Mesothelial cell of epicardium (in vitro differentiated cells): ENCODE measurements at places on chromosomes 6 and 20. TPM values are rescaled to one million over a fixed set of nuclear protein-coding genes. Genes with fewer than 3 reads are reported as not detected.

DNA sequence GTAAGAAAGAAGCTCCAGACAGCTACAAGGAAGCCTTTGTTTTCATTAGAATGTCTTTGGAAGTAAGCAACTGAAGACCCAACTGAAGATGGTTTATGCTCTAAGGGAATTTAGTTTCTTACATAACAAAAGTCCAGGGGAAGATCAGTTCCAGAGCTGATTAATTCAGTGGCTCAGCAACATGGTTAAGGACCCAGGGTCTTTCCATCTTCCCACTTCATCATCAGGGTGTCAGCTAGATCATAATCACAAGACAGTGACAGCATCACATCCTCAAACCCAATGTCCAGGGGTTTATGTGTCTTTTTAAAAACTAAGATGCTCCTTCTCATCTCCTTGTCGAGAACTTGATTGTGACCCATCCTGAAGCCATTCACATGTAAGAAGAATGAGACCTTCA lies 119.7 kb upstream of the PRDM1 start:
- H3K27ac ChIP-seq, result no peak overlapping the region
- peaks cover 9% of the 10 kb centered on the region for H3K4me1 ChIP-seq
- no peak for DNase-seq
- no peaks in the 10 kb centered on the region for H3K36me3 ChIP-seq

The TRIM26 gene
- total RNA-seq, result 55.4 to 58.3 TPM (median 56.9 TPM) in 3 replicates

DNA sequence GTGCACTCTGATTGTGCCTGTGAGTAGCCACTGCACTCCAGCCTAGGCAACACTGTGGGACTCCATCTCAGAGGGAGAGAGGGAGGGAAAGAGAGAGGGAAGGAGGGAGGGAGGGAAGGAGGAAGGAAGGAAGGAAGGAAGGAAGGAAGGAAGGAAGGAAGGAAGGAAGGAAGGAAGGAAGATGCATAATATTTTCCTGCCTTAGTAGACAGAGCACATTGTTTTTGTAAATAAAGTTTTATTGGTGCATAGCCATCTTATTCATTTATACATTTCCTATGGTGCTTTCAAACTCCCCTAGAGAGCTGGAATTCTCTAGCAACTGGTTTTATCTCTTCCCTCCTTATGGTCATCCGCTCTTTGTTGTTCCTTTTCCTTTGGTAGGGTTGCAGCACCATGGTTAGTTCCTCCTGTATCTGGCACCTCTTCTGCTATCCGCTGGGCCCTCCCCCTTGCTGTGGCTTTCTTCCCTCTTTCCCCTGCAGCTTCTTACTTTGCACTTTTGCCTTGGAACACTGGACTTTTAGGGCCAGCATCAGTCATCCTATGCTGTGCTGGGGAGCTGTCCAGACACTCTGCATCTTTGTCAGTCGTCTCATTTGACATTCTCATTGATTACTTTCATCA lies 20.2 kb downstream of the GPR6 start:
- H3K27ac ChIP-seq, result no peak overlapping the region
- no peaks in the 10 kb centered on the region for H3K36me3 ChIP-seq
- DNase-seq, result no peak
- no peak overlapping the region for H3K4me3 ChIP-seq

DNA sequence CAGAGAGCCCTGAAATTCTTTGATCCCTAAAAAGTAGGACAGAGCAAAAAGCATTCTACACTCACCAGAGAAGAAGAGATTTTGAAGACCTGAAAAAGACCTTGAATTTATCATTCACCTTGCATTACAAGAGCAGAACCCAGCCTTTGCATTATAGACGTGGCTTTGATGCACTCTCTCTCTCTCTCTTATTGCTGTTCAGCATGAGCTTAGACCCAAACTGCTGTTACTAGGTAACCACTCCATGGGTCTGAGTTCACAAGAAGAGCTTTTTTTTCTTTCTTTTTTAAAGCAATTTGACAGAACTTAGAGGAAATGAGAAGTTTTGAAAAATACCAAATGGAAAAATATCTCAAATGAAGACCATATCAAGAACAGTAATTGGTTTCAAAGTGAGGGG lies 44.4 kb downstream of the COL9A1 start:
- H3K27me3 ChIP-seq, result peaks cover 29% of the 10 kb centered on the region
- H3K27ac ChIP-seq, result no peak overlapping the region
- no peaks in the 10 kb centered on the region for H3K4me1 ChIP-seq
- H3K36me3 ChIP-seq, result no peaks in the 10 kb centered on the region

DNA sequence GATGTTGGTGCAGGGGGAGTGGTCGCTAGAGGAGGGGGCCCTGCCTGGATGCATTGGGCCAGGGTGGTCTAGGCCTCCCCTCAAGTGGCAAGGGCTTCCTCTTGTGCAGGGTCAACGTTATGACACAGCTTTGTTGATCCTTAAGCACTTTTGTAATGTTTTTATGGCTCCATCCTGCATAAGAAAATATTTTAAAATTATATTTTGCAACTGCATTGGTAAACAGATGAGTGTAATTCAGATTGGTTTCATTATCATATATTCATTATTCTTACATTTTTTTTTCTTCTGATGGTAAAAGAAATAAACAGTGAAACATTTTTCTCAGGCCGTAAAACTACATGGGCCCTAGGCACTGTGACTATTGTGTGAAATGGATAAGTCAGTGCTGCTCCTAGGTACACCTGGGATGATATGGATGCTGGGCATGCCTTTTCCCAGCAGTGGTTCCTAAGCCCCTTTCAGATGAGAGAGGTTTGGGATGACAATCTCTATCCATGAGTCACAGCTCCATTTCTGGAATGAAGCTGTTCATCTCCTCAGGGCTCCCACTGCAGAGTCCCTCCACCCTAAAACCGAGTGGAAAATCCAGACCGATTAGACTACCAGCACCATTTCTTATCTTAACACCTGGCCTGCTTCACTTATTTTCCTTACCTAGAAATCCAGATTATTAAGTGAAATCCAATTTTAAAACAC lies 5.8 kb upstream of the SIM1 start:
- H3K36me3 ChIP-seq, result no peaks in the 10 kb centered on the region
- no peak for DNase-seq
- no peak overlapping the region for H3K4me3 ChIP-seq
- H3K4me1 ChIP-seq, result no peaks in the 10 kb centered on the region

DNA sequence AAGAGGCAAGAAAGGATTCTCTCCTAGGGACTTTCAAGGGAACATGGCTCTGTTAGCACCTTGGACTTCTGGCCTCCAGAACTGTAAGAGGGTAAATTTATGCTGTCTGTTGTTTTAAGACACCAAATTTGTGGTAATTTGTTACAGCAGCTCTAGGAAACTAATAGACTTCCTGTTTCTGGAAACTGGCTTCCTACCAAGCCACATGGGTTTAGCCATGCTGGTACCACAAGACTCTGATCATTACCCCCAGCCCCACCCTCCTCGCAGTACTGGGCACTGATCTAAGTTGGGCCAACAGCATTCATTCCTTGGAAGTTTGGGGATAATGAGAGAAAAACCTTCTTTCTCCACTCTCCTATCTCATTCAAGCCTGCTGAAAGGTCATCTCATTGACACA lies 109.5 kb upstream of the SMLR1 start:
- no peaks in the 10 kb centered on the region for H3K36me3 ChIP-seq
- no peaks in the 10 kb centered on the region for H3K27me3 ChIP-seq
- no peak overlapping the region for H3K4me3 ChIP-seq
- DNase-seq, result no peak
- H3K27ac ChIP-seq, result no peak overlapping the region

DNA sequence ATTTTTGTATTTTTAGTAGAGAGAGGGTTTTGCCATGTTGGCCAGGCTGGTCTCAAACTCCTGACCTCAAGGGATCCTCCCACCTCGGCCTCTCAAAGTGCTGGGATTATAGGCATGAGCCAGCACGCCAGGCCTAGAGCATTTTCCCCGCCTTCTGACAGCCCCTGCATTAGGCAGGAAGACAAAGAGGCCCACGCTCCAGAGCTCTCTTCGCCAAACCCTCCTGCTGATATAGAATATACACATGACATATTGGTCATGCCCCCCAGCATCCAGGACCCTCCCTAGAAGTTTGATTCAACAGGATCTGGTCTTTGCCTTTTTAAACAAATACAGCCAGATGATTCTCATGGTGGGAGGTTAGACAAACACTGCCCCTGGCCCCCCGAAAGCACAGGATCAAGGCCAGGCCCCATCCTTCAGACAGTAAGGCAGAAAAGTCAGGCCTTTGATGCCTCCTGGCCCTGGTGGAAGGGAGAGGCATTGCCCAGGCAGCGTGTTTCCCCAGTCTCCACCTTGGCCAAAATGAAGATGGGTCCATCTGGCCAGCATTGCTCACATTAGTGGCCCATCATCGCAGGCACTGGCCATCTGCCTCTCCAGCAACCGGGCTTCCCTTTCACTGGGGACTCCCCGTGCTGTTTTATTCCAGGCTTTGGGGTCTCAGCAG lies 4.4 kb downstream of the SULF2 start:
- H3K27ac ChIP-seq, result no peak overlapping the region
- DNase-seq, result no peak
- peaks cover 3% of the 10 kb centered on the region for H3K27me3 ChIP-seq
- H3K4me3 ChIP-seq, result no peak overlapping the region
